ENCODE measurements at places on chromosomes 1 and 21. TPM values are rescaled to one million over a fixed set of nuclear protein-coding genes. Genes with fewer than 3 reads are reported as not detected.

The C1orf50 gene
- 5.8 TPM for total RNA-seq

DNA sequence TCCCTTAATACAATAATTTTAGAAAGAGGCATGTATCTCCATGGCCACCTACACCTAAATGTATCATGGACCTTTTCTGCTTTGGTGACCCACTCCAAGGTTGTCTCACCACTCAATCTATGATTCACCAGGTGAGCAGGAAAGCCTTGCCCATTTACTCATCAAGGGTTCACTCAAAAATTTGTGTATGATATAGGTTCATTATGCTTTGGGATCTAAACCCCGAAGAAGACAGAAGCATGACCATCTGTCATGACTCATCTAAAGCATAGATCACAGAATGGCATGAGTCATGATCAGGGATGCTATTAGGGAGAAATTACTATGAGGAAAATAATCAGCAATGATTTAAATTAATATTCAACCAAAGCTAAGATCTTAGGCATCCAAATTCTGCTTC, 38.5 kb downstream of the PYHIN1 start:
- DNase-seq = no peak

The SYNC gene
- total RNA-seq = 1.3 TPM

GRCh38 chr1:28855469-28855951, 43.5 kb downstream of the OPRD1 start:
- no peak for DNase-seq

- no peak for DNase-seq
These were observed 7.1 kb upstream of the CD34 start for GRCh38 chr1:207918011-207918410.

The VWA5B1 gene
- total RNA-seq = not detected

DNA sequence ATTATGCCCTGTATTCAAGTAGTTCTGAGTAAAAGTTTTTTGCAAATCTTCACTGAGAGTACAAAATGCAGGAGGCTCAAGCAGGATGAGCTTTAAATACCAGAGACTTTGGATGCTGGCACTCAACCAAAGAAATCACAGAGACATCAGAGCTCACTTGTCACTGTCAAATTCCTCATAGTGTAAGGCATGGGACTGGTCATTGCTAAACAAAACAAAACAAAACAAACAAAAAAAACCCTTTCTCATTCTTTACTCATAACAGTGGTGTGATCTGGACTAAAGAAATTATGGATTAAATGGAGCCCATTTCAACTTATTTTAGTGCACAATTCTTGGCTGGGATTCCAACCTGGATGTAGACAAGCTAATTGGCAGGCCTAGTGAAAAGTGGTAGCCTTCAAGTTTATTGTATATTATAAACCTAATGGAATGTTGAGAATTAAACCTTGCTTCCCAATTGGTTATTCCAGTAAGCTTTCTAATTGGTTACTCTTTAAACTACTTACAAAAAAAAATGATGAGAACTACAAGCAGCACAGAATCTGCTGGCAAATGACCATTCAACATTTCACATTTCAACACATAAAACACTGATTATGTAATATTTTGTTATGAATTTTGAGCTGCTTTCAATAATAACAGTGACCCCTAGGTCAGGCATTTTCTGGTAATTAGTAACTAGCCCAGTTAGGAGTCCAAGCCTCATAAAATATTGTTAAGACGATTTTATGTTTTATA, 30.6 kb upstream of the NEK7 start:
- DNase-seq = no peak

DNA sequence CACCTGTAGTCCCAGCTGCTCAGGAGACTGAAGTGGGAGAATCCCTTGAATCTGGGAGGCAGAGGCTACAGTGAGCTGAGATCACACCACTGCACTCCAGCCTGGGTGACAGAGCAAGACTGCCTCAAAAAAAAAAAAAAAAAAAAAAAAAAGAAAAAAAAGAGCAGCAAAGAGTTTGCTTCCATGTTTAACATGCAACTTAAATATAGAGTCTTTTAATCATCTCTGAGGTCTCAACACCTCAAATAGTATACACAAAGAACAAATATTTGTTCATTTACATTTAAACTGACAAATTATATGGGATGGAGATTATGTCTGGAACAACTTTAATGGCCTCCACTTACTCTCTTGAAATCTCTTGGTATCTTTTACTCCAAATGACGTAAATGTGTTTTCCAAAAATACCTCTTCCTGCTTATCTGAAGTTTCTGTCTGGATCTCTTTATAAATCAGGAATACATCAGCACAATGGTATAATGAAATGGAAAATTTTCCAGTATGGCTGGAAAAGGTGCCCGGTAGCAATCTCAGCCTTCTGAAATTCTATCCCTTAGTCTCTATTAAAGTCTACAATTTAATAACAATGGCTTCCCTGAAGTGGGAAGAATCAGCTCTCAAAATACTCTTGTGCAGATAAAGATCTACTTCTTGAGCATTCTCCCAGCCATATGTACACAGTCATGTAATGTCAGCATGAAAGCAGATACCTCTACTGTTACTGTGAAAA, 258.5 kb downstream of the OMA1 start:
- DNase-seq = no peak

DNA sequence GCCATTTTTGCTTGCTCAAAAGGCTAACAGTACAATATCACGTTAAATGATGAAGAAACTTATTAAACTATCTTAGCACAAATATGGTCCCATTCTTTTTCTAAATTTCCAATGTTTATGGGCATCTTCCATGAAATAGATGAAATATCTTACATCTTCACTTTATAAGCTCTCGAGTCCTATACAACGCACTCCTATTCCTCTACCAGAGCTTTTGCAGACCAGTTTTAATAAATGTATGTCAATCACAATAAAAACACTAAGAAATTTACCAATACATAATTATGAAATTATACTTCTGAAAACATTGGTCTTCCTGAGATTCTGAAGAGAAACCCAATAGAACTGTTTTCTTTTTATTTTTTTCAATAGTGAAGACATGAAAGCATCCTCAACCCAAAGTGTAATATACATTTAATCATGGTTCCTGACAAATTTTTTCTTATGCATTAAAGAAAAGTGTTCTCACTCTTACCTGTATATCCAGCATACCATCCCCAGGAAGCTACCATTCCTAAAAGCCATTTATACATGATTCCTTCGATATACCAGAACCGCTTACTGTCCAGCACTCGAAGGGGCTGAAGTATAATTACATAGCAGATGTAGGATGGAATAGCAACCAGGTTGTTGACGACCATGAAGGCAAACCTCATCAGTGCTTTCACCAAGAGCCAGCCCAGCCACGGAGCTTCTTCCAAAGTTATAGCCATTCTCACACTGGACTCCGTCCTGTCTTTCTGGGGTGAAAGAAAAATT, 1.8 kb downstream of the LPGAT1 start:
- no peak for DNase-seq

GRCh38 chr1:230567221-230567575, 75.1 kb upstream of the COG2 start:
- DNase-seq = no peak

GRCh38 chr1:167984886-167985489, 48.1 kb upstream of the MPC2 start:
- no peak for DNase-seq

DNA sequence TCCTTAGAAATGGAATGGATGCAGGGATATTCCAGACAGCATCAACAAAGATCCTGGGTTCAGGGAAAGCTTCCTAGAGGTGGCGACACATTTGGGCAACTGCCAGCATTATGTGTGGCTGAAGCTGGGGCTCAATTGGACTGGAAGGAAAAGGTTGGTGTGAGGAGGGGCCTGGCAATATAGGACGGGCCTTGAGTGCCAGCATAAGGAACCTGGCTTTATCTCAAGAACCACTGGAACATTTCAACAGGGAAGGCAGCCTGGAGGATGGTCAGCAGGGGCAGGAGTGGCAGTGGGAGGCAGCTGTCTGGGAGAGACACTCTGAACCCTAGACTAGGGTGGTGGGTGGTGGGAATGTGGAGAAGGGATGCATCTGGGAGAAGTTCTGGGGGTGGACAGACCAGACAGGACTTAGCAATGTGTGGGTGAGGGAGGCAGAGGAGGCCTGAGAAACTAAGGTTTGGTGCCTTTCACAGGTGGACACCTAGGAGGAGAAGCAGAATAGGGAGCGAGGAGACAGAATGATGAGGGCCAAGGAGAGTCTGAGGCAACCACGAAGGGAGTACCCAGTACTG, 3.5 kb downstream of the SH3BGRL3 start:
- no peak for DNase-seq

- no peak for DNase-seq
These were observed 242.1 kb upstream of the JUN start for GRCh38 chr1:59025898-59026426.

The SPATA21 gene
- not detected for total RNA-seq

GRCh38 chr1:17005365-17005740, 6.4 kb downstream of the ATP13A2 start:
- DNase-seq = no peak

- DNase-seq = no peak
These were observed 11.3 kb downstream of the CSTB start for GRCh38 chr21:43764576-43765495.

GRCh38 chr1:241837901-241838300, 10.1 kb upstream of the EXO1 start:
- DNase-seq = no peak

DNA sequence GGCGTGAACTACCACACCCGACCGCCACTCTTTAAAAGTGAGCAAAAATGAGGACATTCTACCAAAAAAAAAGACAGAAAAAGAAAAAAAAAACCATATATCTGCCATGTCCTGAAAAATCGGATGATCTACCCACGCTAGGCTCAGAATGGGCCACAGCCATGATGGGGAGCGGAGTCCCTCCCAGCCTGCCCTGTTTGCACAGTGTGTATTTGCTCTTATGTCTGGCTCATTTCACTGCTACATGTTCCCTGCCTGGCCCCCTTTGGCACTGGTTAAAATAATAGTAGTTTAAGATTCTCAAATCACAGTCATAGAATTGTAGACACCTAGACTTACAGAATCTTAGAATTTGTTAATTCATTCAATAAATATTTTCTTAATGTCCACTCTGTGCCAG, 121.9 kb downstream of the PTPRU start:
- no peak for DNase-seq

- DNase-seq = no peak
These were observed 9.8 kb downstream of the CACNA1E start for GRCh38 chr1:181493166-181493565.

GRCh38 chr21:28745131-28746016, 247.3 kb downstream of the LTN1 start:
- DNase-seq = peak; percentile 64

The DCST1 gene
- total RNA-seq = 0.32 TPM

The SIM2 gene
- total RNA-seq = 23.9 TPM

DNA sequence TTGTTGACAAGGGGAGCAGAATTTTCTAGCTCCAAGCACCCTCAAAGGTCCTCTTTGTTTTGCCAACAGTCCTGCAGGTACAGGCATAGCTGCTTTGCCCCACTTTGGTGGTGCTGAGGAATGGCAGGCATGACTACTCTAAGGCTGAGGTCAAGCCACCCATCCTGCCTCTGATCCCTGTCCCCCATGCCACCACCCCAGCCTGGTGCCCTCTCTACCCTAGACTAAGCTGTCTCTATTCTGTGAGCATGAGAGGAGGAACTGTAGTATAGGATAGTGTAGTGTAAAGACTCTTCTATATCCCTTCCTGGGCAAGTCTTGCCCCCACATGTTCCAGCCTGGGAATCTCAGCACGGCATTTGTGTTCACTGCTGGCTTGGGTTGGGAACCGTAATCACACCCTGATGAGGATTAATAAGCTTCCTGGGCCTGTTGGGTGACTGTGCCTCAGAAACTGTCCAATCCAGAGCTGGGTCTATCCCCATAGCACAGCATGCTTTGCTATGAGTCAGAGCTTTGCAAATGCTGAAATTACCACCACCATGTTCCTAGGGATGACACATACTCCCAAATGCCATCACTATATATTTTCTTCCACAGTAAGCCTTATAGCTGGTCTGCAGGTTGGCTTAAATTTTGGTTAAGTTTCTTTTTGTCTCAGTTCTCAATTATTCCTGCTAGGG, 105.7 kb upstream of the PPP2R5A start:
- peak; percentile 41 for DNase-seq

- no peak for DNase-seq
These were observed 10.7 kb upstream of the MYOCOS start for GRCh38 chr1:171611306-171611705.

DNA sequence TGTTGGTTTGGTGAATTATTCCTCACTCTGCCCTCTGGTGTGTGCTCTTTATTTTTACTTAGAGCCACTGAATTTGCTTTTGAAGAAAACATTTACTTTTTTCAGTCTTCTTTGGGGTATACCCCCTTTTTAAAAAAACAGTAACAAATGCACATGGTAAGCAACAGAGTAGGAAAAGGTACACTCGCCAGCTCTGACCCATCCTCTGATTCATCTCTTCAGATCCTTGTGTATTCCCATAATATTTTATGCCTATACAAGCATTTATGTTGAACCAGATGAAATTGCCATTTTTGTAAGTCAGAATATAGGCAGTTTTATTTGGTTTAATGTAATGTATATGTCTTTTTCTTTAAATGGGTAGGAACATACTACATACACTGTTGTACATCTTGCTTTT, 28.3 kb downstream of the TTC3 start:
- DNase-seq = no peak

DNA sequence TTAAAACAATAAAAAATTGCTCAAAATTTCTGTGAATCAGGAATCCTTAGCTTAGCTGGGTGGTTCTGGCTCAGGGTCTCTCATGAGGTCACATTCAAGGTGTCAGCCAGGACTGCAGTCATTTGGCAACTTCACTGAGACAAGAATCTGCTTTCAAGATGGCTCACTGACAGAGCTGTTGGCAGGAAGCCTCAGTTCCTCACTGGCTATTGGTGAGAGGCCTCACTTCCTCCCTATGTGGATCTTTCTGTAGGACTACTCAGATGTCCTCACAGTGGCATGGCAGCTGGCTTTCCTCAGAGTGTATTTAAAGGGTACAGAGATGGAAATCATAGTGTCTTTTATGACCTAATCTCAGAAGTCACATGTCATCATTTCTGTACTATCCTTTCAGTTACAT, 785.7 kb downstream of the ADGRL2 start:
- DNase-seq = no peak

GRCh38 chr1:26690576-26691031, 5.2 kb upstream of the ARID1A start:
- no peak for DNase-seq

DNA sequence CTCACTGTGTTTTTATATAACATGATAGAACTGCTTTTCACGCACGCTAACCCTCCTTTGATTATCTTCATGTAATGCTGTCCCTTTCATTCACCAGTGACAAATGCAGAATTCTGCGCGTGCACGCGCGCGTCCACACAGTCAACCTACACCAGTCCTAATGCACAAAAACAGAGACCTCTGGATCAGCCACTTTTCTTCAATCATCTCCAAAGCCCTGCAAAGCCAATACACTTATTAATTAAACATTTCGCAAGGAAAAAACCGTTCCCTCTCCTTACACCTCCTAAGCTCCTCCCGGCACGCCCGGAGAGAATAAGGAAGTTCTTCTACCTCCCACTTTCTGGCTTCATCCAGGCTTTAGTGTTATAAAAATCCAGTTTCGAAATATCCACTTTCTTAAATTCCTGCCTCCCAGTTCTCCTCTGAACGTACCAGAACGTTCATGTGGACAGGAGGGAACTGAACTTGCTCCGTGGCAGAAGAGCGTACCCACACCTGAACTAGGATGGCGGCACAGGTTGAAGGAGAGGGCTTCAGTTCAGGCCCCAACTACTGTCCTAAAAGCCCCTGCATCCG, 4.6 kb downstream of the LMX1A start:
- no peak for DNase-seq

The C1orf105 gene
- total RNA-seq = not detected

The NECTIN4 gene
- total RNA-seq = 3.3 TPM

The TFF1 gene
- 0.61 TPM for total RNA-seq

The HES5 gene
- not detected for total RNA-seq

GRCh38 chr1:10866321-10867093, 70.1 kb upstream of the CASZ1 start:
- DNase-seq = no peak

The PFKFB2 gene
- 13.9 TPM for total RNA-seq
